ENCODE measurements at places on chromosomes 5 and 9.

DNA sequence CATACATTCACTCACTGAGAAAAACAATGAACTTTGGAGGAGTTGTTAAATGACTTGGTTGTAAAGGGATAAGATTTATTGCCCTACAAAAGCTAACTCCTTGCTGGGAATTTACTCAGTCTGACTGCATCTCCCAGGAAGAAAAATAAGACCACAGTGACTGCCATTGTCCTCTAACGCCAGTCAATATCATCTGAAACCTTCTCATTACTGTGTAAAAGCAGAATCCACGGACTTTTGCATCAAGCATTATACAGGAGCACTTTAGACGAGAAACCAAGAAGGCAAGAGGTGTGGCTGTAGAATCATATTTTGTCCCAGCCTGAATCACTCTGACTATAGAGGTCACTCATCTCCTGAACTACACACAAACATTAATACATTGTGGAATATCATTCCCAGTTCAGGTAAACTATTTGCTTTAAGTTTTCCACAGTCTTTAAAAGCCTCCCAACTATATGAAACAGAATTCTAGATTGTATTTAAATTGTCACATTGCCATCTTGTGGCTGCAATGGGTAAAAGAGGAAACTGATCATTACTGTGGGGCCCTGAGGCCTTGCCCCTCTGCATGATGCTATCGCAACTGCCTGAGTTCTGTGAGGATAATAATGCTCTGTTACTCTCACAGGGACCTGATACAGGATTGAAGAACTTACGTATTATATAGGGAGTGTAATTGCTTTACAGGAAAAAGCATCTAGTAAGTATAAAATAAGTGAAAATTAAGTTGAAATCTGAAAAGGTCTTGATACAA lies 142.9 kb downstream of the SLCO4C1 start:
- DNase-seq, result no peak

GRCh38 chr9:110101531-110102161 lies 106.3 kb downstream of the C9orf152 start:
- no peak for DNase-seq

DNA sequence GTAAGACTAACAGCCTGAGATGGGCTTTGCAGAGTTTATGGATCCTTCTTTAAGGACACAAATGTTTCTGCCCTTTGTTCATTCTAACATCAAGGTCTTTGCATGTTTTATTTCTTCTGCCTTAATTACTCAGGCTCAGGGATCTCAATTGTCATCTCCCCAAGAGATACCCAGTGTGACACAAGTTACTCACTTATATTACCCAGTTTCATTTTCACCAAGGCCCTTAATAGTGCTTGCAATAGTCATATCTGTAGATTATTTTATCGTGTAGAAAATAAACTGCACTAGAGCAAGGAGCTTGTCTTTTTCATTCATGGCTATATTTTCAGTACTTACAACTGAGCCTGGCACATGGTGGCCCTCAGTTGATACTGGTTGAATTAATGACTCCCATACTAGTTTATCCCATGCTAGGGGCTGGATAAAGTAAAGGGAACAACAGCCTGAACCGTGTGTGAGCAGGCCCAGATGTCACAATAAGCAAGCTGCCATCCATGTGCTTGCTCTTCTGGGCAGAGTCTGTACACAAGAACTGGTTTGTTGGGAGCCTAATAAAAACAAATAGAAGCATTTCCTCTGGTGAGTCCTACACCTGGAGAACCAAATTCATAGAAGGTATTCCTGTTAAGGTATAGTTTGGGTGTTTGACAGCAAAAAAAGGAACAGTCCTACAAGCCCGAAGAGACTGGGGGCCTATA lies 112.5 kb upstream of the CD180 start:
- no peak for DNase-seq

GRCh38 chr5:80798633-80799032 lies 143.8 kb upstream of the DHFR start:
- no peak for DNase-seq
